Stimulated activated CD8-positive, alpha-beta memory T cell treated with anti-CD3 and anti-CD28 coated beads, Interleukin-15, amount 100 ng/mL, for 24 hours (primary cell): ENCODE measurements at places on chromosomes 4 and X.

- no peak for DNase-seq
Observed at GRCh38 chr4:171203425-171203824, 609.8 kb upstream of the GALNTL6 start.

DNA sequence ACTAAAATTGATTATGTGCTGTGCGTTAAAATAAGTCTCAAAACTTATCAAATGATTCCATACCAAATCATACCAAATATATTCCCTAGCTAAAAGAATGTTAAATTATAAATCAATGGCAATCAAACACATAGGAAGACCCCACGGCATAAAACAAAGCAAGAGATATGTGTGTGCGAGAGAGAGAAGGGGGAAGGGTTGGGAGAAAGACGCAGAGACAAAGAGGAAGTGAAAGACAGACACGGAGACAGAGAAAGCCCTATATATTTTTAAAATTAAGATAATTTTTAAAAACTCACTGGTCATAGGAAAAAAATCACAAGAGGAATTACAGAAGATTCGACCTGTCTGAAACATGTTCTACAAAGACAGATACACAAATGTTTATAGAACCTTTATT, 371.4 kb downstream of the NLGN4X start:
- DNase-seq: no peak

DNA sequence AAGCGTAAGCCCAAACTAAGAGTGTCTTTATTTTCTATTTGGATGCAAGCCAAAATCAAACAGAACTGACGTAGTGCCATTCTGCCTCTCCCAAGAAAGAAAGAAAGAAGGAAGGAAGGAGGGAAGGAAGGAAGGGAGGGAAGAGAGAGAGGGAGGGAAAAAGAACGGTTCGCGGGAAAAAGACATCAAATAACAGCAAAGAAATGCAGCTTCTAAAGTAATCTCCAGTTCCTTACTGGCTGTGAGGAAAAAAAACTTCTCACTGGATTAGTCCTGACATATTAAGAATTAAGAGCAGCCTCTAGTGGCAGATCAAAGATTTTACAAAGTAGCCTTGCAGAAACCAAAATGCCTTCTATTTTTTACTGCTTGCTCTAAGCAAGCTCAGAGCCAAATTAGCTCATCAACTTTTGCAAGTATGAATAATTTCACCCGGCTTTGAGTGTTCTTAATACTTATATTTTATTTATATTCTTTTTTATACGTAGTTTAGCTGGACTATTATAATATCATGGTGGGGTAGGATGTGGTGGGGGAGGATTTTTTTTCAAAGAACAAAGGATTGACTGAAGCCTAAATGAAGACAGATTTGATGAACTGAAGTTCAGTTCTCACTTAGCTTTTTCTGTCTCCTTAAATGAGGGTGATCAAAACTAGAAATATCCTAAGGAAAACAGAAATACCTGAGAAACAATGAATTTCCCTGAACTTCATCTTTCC, 36.6 kb downstream of the PITX2 start:
- DNase-seq: no peak

GRCh38 chrX:84044051-84044450, 143.9 kb downstream of the RPS6KA6 start:
- no peak for DNase-seq

GRCh38 chr4:173508386-173509035, 21.5 kb downstream of the HAND2 start:
- DNase-seq: no peak

GRCh38 chrX:48156014-48156413, 25.6 kb downstream of the SPACA5B start:
- no peak for DNase-seq

- DNase-seq: no peak
Observed at GRCh38 chr4:3399277-3400194, 42.2 kb upstream of the HGFAC start.

DNA sequence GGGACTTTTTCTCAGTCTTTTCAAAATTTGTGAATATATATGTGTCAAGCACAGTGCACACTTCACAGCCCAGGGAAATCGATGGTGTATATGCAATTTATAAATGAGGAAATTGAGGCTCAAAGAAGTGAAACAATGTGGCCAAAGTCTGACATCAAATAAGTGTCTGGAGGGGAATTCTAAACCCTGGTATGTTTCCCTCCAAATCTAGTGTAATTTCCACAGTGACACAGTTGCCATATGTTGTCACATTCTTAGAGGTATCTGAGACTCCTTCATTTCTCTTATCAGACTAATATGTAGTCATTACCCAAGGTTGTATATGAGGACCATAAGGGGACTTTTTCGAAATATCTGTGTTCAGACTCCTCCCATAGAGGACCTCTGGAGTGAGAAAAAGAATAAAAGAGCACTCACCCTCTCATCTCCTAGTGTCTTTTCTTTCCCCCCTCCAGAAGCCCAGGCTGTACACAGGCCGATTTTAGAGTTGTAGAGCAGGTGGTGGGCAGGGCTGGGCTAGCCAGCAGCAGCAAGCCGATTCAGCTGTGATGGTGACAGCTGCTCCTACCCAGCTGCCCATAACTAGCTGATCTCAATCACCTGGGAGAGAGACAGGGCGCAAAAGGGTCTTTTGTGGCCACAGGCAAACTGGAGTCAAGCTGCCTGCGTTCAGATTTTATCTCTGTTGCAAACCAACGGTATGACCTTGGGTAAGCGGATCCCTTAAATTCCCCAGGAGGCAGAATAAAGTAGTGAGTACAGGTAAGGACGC, 55.1 kb downstream of the CLCN5 start:
- no peak for DNase-seq

DNA sequence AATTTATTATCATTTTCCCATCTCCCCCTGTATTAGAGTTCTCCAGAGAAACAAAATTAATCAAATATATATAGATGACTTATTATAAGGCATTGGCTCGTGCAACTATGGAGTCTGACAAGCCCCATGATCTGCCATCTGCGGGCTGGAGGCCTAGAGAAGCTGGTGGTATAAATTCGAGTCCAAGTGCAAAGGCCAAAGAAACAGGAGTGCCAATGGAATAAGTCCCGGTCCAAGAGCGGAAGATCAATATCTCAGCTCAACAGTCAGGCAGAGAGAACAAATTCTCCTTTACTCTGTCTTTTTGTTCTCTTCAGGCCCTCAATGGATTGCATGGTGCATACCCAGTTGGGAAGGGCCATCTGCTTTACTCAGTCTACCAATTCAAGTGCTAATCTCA, 178.8 kb downstream of the NWD2 start:
- DNase-seq: no peak

DNA sequence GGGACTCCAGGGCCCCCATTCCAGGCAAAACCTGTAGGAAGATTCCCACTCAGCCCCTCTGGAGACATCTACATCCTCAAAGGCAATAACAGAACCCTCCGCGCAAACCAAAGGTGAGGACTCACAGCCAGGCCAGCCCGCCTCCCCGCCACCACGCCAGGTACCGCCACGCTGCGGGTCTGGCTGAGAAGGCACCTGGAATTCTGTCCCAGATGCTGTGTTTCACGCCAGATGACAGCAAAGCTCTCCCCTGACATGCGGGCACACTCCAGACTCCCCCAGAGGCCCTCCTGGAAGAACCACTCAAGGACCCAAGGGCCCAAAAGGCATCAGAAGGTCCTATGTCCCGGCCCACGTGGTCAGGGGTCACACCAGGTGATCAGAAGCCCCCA, 59.6 kb downstream of the FAM53A start:
- DNase-seq: no peak

DNA sequence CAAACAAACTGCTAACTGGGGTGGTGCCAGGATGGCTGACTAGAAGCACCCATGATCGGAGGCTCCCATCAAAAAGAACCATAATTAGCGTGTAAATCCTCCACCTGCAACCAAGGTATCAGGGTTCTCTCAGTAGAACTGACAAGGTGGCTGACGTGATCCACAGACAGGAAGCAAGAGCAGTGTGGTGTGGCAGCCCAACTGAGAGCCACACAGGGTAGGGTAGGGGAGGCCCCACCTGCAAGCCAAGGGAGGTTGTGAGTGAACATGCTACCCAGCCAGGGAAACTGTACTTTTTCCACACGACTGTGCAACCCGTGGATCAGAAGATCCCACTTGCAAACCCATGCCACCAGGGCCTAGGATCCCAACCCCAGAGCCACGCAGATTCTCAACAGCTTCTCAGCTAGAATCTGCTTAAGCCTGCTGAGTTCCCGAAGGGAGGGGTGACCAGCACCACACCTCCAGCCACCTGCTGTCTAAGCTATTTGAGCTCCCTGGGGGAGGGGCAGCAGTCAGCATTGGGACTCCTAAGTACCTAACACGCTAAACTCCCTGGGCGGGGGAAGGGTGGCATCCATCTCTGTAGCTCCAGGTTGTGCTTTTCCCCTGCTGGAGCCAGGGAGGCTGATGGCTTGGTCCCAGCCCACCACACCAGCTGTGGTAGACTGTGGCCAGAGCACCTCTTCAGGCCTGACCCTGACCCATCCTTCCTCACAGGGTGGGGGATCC, 425.1 kb downstream of the GPM6A start:
- no peak for DNase-seq

DNA sequence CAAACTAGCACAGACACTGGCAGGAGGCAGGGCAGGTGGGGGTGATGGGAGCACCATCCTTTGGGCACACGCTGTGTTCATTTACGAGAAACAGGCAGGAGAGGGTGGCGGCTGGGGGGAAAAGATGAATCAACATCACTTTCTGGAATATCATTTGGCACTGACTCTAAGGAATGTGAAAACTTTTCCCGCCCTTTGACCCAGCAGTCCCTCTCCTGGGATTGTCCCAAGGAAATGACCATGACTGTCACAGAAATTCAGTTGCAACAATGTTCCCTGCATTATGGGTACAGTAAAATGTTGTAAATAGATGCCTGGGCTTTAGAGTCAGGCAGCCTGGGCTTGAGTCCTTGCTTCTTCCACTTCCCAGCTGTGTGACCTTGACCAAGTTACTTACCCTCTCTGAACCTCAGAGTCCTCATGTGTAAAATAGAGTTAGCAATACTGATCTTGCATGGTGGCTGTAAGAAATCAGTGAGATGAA, 58.6 kb downstream of the ABLIM2 start:
- no peak for DNase-seq

- DNase-seq: no peak
Observed at GRCh38 chr4:80610845-80611677, 275.5 kb downstream of the CFAP299 start.

DNA sequence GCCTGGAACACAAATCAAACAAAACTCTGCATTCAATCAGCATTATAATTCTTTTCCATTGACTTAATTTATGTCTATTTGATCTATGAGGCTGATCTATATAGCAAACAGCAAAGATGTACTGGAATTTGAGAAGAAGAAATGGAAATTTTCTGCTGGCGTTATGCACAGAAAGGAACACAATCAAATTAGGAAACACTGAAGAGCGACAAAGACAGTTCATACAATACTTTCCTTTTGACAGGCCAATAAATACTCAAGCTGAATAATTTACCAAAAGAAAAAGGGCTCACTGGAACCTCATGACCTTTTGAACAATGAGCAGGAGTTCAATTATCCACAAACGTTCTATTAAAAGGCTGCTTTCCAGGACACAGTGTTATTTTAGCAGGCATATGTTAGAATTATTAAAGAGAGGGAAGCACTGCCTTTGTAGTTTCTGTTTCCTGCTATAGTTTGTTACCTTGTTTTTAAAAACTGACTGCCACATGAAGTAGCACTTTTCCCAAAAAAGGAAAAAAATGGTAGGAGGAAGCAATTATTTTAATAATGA, 8.1 kb downstream of the PDHA2 start:
- DNase-seq: no peak

GRCh38 chrX:86946569-86946968, 571.0 kb upstream of the KLHL4 start:
- no peak for DNase-seq

DNA sequence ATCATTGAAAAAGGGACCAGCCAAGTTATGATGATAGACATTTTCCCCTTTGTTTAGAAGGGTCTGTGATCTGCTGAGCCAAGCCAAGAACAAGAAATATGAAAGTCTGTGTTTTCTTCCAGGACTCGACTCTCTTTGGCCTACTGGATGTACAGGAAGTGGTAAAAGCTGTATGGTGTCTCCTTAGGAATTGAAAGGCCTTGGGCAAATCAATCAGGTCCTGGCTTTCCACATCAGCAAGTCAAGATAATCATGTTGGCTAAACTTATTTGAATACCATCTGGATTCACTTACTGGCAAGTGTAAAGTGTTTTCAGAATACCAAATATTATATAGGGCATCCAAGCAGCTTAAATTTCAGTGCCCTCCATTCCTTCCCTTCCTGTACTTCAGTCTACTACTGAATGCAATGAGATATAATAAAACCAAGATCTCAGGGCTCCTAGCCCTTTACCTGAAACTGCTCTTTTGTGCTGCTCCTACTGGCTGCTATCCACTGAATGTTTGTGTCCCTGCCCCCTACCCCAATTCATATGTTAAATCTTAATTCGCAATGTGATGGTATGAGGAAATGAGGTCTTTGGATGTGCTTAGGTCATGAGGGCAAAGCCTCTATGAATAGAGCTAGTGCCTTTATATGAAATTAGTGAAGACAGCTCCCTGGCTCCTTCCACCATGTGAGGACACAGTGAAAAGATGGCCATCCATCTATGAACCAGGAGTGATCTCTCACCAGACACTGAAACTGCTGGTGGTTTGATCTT, 578.0 kb downstream of the SPRY1 start:
- no peak for DNase-seq

DNA sequence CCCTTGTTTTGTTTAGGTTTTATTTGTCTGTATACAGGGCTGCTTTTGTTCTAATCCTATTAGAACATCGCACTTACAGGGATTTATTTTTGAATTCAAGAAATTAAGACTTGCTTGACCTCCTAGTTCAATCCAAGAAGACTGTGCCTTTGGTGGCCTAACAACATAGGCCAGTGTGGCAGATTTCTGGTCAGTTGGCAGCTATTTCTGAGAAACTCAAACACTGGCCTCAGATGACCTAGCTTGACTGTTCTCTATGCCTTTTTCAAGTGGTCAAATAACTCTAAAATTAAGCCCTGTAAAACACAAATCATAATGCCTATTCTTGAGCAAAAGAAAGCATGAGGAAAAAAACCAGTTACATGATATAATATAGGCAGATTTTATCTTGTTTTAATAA, 89.3 kb upstream of the GPR34 start:
- DNase-seq: no peak

DNA sequence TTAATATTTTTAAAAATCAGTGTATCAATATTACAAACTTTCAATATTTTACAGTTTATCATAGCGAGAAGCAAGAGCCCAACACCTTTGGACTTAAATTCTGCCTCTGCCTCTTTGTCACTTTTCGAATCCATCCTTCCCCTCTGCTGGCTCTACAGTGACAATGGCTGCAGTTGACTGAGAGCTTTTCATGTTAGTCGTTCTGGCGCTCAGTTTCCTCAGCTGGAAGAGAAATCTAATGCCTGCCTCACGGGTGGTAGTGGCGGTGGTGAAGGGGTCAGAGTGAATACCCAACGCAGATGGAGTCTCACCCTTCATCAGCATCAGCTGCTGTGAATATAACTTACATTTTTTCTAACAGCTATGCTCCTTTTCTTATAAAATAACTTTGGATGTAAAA, 144.8 kb downstream of the NWD2 start:
- DNase-seq: no peak

GRCh38 chr4:99651016-99651769, 6.4 kb downstream of the C4orf54 start:
- DNase-seq: no peak

- DNase-seq: no peak
Observed at GRCh38 chr4:184850431-184851199, 24.8 kb upstream of the ACSL1 start.
